Activated naive CD4-positive, alpha-beta T cell treated with anti-CD3 and anti-CD28 coated beads, Interleukin-2, amount 50 U/mL, for 72 hours (primary cell): ENCODE measurements at places on chromosomes 12 and 14.
A peak's percentile ranks its signal among the peaks of the same experiment; 100 is the strongest.

GRCh38 chr12:3751151-3752095 is 1.5 kb downstream of the CRACR2A start:
- no peak for DNase-seq

GRCh38 chr12:2094597-2094996 is 41.8 kb downstream of the CACNA1C start:
- no peak for DNase-seq

DNA sequence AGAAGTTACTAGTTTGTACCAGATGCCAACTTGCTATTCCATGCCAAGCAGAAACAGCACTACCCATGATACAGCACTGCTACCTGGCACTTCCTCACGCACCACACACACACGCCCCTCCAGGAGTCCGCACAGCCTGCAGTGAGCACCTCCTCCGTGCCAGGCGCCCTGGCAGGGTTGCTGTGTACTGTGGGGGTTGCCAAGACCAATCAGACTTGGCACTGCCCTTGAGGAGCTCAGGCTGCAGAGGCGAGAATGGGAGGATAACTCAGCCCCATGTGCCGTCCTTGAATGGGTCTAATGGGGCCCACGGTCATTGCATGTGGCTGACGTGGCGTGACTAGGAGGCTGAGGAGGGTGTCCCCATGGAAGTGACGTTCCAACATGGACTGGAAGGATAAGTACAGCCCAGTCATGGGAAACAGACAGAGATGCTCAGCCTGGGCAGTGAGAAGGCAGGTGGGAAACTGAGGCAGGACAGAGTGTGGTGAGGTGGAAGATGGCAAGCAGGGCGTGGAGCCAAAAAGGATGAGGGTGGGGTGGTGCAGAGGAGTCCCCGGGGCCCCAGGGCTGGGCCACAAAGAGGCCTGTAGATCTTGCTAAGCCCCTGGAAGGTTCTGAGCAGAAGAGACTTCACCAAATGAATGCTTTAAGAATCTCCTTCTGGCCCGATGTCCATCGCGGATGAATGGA is 65.3 kb upstream of the C14orf180 start:
- DNase-seq: no peak

DNA sequence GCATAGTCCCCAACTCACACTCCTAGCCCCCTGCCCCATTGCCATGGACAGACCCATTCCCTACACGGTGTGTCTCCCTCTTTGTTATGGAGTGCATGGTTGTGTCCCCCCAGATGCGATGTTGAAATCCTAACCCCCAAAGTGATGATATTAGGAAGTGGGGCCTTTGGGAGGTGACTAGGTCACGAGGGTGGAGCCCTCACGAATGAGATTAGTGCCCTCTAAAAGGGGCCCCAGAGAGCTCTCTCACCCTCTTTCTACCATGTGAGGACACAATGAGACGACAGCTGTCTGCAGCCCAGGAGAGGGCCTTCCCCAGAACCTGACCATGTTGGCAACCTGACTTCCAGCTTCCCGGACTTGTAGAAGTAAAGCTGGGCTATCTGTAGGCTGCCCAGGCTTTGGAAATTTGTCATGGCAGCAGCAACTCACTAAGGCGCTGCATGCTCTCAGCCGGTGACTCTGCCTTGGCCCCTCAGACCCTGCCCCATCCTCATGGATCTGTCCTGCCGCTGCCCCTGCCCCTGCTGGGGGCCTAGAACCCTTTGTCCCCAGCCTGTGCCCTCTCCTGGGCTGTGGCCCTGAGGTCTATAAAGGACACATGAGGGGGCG is 318.1 kb upstream of the RTL1 start:
- no peak for DNase-seq

- peak; percentile 73 for DNase-seq
These were observed 60.7 kb downstream of the PLEKHG3 start for GRCh38 chr14:64764641-64765520.

DNA sequence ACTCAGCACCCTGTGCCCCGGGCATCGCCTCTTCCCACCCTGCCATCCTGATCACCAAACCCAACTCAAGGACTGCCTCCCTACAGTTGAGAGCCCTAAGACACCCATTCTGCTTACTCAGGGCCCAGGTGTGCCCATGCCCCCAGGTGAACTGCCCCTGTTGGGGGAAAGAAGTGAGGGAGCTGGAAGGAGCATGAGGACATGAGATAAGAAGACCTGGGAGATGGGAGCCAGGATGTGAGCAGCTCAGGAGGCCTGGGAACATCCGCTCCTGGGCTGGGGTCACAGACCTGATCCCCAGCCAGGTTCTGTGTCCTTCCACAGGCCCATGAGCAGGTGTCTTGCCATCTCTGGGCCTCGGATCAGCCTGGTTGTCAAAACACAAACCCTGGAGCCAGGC is 6.6 kb downstream of the RAPGEF3 start:
- DNase-seq: no peak

DNA sequence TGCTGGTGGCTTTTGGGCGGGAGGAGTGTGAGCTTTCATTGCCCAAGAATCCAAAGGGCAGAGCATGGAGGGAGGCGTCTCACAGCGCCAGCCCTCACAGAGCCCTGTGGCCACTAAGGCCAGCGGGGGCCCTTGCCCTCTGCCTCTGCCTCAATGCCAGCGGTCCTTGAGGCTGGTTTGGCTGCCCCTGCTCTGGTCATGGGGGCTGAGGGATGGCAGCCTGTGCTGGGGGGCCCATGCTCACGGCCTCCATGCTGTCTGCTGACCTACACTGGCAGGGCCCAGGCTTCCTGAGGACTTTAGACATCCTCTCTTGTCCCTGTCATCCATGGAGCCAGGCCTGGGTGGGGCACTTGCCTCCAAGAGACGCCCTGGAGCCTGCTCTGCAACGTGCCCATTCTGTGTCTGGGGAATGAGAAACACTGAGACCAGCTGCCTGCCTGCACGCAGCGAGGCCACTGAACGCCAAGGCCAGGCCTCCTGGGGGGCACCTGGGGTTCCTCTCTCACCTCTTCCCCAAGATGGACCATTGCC is 143.4 kb downstream of the KIF26A start:
- DNase-seq: peak; percentile 35

DNA sequence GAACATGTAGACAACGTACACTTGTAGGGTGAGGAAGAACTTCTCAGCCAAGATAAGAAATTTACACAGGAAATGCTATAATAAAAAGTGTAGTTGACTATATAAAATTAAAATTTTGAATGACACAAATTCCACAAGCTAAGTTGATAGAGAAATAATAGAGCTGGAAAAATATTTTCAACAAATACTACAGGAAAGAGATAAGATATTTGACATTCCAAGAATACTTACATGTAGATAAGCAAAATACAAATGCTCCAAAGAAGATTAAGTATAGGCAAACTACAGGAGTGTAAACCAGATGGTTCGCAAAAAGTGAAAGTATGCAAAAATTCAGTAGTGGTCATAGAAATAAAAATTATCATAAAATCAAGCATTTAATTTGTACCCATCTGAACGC is 49.2 kb upstream of the ANP32D start:
- no peak for DNase-seq

DNA sequence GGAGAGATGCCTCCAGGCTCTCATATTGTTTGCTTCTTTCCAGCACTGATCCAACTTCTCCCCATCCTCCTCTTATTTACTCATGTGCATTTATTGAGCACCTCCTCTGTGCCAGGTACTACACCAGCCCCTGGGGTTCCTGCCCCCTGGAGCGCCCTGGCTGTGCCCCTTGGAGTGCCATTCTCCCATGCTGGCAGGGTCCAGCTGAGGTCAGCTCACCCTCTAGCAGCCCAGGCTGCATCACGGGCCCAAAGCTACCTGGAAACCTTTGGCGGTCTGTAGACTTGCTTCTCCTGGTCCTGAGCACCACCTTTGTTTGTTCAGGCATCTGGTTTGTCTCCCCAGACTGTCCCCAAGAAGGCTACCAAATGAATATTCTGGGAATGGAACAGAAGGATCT is 67.0 kb downstream of the ADCK1 start:
- DNase-seq: no peak

DNA sequence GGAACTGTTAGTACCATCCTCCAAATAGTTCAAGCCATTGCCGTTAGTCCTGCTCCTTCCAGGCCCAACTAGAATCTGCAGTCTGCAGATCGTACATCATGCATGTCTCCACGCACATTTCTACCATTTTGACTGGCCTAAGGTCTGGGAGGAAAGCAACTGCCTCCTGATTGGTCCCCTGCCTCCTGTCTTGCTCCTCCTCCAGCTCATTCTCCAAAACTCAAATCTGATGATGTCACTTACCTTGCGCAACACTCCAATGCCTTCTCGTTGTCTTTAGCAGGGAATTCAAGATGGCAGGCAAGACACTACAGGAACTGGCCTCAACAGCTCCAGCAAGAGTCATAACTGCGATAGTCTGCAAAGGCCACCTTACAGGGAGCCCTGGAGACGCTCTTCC is 9.7 kb upstream of the HCAR1 start:
- DNase-seq: no peak

- no peak for DNase-seq
These were observed 1.1 kb downstream of the IGF1 start for GRCh38 chr12:102479099-102479885.

DNA sequence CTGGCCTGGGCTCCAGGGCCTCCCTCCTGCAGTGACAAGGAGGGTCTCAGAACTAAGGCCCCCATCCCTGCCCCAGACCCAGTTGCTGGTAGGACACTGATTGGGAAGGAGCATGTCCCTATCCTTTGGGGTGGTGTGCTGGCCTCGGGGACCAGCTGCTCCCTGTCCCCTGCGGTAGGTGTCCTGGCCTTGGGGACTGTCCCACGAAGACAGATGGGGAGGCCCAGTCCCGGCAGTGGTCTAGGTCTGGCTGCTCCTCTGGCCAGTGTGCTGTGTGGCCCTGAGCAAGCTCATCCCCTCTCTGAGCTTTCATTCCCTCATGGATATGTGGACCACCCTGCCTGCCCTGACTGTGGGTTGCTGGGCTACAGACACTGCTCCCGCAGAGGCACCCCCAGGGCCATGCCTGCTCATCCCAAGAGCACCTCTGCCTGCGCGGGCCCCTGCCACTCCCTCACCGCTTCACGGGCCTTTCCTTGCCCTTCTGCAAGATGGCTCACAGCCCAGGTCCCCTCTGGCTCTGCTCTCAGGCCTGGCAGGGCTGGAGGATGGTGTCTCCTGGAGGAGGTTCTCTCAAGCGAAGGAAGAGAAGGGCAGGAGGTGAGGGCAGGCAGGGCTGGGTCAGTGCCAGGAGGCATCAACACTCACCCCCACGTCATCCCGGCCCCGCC is 12.5 kb downstream of the AHNAK2 start:
- DNase-seq: no peak

GRCh38 chr12:44774815-44775411 is 101.2 kb downstream of the NELL2 start:
- DNase-seq: no peak
